ENCODE measurements at places on chromosomes 1 and 21.

- no peak for DNase-seq
Observed at GRCh38 chr1:68232289-68233148, at the start of gene WLS. TSS of gene WLS (minus strand) at chr1:68232523. CDS start at chr1:68232299, 224 bp downstream.

DNA sequence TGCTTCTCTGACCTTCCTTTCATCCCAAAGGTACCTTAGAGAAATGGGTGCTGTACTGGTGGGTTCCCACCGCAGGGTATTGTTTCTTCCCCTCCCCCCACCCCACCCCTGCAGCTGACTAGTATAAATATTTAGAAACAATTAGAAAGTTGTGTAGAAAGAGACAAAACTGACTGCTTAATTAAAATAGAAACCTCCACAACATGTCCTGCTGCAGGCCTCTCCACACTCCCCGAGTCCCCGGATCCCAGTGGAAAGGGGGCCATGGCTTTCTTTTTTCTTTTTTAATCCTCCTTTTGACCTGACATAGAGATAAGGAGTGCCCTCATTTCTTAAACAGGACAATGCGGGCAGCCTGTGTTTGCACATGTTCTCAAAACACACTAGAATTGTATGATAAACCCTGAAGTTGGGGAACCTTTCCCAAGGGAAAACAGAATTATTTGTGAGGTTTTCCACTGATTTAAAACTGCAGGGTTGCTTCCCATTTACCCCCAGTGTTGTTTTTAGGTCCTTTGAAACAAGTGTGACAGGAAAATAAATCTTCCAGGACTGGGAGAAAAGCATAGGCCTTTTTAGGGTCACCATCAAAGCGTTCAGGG is 1.7 kb downstream of the RHOU start:
- no peak for DNase-seq

DNA sequence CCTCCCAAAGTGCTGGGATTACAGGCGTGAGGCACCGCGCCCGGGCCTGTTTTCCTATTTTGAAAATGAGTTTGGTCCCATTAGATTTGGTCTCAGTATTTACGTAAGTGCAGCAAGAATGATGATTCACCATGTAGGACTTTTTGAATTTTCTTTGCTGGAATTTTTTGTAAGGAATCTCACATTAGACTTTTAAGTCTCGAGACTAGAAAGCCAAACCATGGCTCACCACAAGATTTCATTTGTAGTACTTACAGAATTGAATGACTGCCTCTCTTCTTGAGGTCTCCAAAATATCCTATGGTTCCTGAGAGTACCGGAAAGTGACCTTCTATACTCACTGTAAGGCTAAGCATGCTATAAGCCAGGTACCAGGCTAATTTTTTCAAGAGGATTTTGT is 325 bp downstream of the OR14A2 start:
- DNase-seq: no peak

GRCh38 chr1:6303397-6304012 is 42.6 kb upstream of the GPR153 start:
- DNase-seq: no peak

DNA sequence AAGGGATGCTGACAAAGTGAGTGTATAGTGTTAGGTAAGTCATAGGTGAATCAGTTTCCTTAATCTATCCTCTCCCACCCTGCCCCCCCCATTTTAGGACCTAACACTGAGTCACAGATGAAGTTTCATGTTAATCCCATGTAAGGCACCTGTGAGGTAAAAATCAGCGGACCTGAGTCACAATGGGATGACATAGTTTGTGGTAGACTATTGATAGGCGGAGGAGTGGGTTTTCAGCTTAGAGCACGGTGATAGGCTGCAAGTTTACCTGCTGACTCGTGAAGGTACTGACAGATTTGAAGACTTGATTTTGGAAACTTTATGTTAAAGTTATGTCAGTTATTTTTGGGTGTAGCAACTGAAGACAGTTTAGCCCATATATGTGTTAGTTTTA is 1.7 kb downstream of the TOR1AIP1 start:
- DNase-seq: peak; percentile 12

DNA sequence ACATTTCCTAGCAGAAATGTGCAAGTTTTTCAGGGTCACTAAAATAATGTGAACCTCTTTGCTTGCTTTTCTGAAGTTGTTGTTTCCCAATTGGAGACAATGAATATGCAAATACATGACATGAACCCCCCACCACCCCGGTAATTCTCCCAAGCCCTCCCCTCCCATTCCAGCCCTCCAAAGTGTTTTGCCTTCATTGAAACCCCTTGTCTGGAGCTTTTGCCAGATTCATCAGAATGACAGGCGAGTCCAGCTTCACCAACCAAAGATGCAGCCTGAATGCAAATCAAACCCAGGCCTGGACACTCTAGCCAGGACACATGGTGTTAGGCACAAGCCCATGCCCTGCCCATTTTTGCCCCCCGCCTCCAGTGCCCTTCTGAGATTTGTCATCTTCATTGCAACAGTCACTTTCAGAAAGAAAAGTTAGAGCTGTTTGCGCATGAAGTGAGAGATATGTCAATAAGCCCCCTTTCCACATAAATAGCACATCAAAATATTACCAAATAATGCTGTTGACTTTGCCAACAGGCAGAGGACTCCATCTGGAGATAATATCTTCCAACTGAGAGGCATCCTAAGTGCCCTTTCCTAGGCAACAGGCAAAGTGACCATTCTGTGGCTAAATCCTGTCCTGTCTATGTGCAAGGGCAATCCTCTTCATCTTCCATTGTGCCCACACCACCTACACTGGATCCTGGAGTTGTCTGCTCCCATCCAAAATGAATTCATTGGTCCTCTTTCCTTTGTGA is 145.6 kb upstream of the NFIA start:
- DNase-seq: no peak

- no peak for DNase-seq
Observed at GRCh38 chr1:116284819-116285390, 88.1 kb upstream of the ATP1A1 start.

- DNase-seq: no peak
Observed at GRCh38 chr1:204398197-204399125, 13.2 kb downstream of the PPP1R15B start.

GRCh38 chr1:30323841-30324240 is 399.5 kb downstream of the MATN1 start:
- no peak for DNase-seq

Data from stimulated activated CD4-positive, alpha-beta T cell treated with anti-CD3 and anti-CD28 coated beads, Interleukin-15, amount 100 ng/mL, for 1 hour (primary cell).